COR-L47 (cell line): ENCODE measurements at places on chromosomes 11 and 22.

DNA sequence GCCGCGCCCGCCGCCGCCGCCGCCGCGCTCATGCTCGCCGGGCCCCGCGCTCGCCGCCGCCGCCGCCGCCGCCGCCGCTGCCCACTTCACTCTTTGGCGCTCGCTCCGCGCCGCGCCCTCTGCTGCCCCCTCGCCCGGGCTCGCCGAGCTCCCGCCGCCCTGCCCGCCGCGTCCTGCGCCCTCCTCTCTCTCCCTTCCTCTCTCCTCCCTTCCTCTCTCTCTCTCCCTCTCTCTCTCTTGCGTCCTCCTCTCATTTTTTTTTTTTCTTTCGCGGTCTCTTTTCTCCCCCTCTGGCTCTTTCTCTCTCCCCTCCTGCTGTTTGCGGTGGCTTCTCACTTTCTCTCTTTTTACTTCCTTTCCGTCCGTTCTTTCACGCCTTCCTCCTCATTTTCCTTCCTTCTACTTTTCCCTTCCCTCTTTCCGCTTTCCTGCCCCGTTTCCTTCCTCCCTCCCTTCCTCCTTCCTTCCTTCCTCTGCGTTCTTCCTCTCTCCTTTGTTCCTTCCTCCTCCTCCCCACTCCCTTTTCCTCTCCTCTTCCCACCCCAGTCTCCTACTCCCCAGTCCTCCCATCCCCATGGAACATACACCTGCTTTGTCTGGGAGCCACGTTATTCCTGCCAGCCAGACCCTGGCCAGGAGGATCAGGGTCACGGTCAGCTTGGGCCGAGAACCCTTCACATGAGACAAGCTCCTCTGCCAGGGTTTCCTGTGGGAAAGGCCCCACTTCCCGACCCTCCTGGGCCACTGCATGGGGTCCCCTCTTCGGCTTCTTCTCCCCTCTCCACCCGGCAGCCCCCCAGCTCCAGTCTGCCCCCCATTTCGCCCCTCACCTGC is 19.3 kb upstream of the SHISAL1 start:
- peak; percentile 45 for DNase-seq

- no peak for DNase-seq
Measured at GRCh38 chr11:44782478-44782877, 55.7 kb downstream of the TSPAN18 start.

GRCh38 chr11:124467381-124467927 is 22.0 kb upstream of the OR8B8 start:
- DNase-seq: no peak

DNA sequence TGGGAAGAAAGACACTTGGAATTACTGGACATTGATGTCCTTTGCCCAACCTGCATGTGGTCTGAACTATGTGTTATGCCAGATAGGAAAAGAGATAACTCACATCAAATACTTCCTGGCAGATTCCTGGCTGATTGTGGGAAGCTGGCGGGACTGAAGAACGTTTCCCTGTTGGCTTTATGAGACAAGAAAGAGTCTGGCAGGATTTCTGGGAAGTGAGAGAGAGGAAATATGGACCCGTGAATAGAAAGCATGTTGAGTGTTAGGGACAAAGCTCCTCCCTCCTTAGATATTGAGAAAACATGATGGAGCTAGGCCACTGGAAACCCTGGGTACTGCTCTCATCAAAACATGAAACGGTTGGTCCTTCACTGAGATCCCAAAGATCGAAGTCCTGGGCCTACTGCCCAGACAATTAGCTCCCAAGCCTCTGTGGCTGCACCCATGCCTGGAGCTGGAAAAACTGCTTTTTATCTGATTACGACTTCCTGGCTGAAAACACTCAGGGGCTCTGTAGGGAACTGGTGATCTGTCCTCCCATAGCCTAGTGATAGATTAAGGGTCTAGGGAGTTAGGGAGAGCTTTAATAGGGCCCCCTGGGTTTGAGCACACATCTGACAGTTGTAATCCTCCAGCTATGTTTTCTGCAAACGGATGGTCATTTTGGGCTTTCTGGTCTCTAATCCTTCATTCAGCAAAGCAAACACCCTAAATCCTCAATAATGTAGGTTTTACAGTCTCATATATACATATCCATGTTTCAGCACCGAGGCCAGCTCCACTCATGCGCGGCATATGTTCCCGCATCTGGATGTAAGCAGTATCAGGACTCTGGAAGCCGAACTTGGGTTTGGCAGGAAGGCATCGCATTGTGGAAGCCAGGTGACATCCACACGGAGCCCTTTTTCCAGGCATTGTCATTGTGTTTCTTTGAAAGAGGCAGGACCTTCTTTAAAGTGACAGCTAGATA is 6.1 kb upstream of the B3GAT1 start:
- no peak for DNase-seq

DNA sequence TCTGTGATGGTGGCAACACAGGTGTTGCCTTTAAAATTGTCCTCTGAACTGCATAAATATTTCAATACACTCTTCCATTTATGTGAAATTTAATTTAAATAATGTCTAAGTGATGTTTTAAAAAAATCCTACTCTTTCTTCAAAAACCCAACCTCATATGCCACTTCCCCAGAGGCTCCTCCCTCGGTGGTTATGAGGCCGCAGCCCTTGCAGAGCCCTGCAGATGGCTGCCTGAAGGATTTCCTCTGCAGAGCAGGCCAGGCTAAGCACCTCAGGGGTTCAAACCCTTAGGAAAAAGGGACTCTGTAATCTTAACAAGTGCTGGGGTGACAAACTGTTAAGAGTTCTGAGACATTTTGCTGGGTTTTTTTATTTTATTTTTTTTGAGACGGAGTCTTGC is 25.2 kb downstream of the MORC2 start:
- no peak for DNase-seq

DNA sequence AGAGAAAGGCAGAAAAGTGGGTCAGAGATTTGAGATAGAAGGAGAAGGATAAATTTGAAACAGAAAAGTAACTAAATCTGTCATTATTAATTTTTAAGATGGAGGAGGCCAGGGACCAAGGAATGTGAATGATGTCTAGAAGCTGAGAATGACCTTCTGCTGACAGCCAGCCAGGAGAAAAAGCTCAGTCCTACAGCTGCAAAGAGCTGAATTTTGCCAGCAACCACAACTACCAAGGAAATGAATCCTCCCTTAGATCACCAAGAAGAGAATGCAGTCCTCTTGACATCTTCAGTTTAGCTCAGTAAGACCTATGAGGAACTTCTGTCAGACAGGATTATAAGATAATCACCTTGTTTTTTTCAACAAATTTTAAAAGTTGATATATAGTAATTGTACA is 538.2 kb downstream of the LRRC4C start:
- DNase-seq: no peak

GRCh38 chr11:104155375-104155774 is 8.6 kb downstream of the PDGFD start:
- no peak for DNase-seq

GRCh38 chr22:50176850-50177536 is 6.5 kb downstream of the PANX2 start:
- no peak for DNase-seq

- DNase-seq: no peak
Measured at GRCh38 chr11:2093575-2094353, 45.4 kb downstream of the IGF2 start.

- no peak for DNase-seq
Measured at GRCh38 chr11:71962428-71963038, 33.7 kb downstream of the RNF121 start.

GRCh38 chr11:85725510-85726258 is 39.7 kb upstream of the CCDC89 start:
- no peak for DNase-seq

- no peak for DNase-seq
Measured at GRCh38 chr22:20807315-20807752, 33.4 kb downstream of the SERPIND1 start.

DNA sequence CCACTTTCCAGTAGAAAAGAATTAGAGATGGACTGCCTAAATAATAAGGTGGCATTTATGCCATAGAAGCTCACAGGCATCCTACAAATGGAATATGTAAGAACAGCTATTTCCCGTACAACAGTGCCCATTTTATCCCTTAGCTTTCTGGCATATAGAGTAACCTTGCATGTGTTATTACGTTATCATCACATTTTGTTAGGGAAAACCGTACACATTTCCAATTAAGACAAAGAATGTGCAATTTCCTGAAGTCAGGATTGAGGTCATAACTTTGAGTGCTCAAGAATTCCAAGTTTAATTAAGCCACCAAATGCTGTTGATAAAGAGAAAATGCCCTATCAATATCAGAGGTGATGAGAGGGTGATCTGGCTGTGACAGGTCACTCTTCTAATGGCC is 58.9 kb downstream of the LDLRAD3 start:
- no peak for DNase-seq

DNA sequence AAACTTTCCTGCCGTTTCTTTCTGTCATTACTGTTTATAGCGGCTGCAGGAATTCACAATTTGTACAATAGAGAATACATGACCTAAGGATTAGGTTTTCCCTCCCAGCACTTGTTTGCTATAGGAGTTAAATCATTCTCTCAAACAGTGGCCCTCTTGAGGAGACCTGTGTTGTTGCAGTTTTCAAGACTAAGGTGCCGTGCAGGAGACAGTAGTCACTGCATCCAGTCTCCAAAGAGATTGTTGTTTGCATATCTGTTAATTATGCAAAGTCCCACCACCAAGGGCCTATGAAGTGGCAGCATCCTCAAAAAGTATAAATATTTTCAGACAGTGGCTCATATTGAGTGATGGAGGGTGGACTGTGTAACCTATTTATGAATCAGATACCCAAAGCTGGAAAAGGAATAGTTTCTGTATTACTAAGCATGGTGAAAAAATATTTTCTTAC is 2.3 kb downstream of the PRSS23 start:
- DNase-seq: peak; percentile 39

- DNase-seq: no peak
Measured at GRCh38 chr11:124669193-124669592, 4.3 kb downstream of the SIAE start.

DNA sequence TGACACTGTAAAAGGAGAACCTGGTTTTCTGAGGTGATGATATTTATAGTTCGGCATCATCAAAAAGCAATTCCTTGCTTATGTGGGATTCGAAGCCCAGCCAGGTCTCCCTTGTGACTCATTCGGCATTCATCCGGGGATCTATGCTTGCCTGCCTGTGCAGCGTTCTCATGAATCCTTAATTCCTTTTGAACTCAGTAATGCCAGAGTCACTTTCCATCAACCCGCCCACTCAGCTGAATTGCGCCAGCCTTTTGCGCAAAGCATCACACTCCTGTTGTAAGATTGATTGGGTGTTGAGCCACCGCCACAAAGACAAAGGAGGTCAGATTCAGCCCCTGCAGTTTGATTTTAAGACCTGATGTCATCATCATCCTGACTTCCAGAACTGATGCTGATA is 128.6 kb downstream of the SLC17A6 start:
- no peak for DNase-seq

GRCh38 chr11:280706-281485 is 2.7 kb downstream of the NLRP6 start:
- DNase-seq: no peak

DNA sequence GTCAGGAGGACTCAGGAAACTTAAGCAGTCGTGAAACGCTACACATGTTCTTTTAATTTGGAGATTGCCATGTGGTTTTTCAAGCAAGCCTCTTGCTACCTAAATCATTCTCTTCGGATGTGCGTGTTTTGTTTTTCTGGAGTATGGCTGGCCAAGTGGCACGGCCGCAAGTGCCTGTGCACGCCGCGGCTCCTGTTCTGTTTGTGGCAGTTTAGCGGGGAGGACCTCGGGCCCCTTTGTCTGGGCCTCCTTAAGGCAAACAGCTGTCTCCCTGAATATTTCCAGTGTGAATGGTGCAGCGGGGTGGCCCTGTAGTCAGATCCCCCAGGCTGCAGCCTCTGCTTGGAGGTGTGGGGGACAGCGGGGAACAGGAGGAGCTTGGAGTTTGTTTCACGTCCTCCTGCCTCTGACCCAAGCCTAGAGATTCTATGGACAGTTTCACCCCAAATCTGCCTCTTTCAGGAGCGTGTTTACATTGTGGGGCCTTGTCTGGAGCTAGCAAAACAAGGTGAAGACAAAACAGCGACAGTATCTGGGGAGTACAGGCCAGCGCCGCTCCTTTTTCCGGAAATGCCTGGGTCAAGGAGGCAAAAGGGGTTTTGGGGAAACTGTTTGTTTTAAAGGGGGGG is 1.3 kb downstream of the LRP5 start:
- DNase-seq: no peak

DNA sequence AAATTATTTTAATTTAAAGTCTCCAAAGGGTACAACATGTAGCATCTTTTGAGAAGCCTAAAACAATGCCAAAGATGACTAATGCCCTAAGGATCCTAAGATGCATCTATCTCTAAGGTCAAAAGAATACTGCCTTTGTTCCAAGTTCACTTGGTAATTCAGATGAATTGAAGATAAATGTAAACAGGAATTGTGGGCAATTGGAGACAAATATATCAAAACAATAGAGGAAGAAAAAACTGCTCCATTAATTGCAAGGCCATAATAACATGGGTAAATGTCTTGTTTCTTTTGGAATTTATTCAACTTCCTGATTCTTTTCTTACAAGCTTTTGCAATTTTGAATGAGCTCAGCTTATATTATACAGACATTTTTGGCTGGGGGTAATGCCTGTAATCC is 338.6 kb downstream of the TTC28 start:
- DNase-seq: no peak

DNA sequence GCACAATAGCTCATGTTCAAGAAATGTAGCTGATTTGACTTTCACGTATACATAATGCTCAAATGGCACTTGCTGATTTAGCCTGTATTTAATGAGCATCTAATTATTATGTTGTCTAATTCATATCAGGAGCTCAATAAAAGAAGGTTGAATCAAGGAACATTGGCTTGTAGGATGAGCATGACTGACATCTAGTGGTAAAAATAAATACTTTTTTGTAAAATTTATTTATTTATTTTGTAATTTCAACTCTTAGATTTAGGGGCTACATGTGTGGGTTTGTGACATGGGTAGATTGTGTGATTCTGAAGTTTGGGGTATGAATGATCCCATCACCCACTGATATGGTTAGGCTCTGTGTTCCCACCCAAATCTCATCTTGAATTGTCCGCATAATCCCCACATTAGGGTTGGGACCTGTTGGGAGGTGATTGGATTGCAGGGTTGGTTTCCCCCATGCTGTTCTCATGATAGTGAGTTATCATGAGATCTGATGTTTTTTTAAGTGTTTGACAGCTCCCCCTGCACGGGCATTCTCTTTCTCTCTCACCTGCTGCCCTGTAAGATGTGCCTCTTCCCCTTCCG is 1.7 kb upstream of the OR52E5 start:
- no peak for DNase-seq

GRCh38 chr22:28123989-28124766 is 205.1 kb upstream of the PITPNB start:
- peak; percentile 30 for DNase-seq

- DNase-seq: no peak
Measured at GRCh38 chr22:45163099-45163450, 650 bp upstream of the NUP50 start.

- no peak for DNase-seq
Measured at GRCh38 chr22:37397226-37397625, 30.1 kb downstream of the ELFN2 start.

DNA sequence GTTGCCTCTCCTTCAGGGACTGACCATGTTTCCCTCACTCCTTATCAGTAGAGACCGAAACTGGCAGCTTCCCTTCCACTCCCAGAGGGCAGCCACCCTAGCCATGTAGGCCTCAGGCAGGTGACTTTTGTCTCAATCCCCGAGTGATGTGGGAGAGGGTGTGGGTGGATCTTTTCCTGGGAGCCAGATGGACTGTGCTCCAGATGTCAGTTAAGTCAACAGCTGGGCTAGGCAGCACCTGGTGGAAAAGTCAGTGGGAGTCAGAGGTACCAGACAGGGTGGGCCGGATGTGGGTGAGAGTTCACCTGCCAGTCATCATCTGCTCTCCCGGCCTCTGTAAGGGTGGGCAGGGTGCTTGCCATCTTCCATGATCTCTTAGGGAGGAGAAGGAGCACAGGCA is 1.9 kb downstream of the BANF1 start:
- DNase-seq: no peak
